ENCODE measurements at places on chromosomes 5 and 9.

DNA sequence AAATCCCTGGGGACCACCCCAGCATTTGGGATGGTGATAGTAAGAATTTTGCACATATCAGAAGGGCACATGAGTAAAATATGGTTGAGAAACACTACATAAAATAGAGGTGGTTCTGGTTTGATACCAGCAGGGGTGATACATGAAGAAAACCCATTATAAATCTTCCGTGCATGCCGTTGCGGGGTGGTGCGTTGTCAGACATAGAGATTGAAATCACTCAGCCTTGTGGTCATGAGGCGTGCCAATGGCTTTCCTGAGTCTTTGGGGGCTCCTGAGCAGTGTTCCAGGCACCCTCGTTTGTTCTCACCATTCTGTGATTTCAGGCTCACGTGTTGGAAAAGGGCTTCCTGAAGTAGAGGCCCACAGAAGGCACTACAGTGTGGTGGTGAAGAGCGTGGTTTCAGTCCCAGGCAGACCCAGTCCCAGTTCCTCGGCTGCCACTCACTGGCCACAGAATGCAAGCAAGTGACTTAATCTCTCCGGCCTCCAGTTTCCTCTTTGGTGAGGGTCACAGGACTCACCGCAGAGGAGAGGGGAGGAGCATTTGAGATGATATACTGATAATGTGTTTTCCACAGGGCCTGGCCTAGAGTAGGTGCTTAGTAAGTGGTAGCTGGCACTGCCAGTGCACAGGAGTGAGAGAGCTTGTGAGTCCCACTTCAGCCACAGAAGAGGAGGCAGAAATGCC is 20.5 kb upstream of the GLRX start:
- peak; percentile 55 for DNase-seq

DNA sequence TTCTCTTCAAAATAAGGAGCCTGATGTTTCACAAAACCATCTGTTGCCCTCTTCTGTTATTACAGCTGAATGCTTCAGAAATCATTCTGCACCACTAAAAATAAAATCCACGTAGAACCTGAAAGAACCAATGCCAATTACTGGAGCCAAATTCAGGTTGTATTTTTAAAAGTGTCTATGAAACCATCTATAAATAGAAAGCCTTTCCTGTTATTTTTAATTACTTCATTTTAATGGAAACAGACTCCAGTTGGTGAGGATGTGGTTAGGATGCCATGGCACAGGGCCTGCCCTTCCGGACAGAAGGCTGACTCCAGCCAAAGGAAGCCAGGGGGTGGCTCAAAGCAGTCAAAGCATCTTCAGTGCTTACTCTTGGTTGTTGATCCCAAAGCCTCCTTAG is 119.8 kb downstream of the TENT4A start:
- no peak for DNase-seq

DNA sequence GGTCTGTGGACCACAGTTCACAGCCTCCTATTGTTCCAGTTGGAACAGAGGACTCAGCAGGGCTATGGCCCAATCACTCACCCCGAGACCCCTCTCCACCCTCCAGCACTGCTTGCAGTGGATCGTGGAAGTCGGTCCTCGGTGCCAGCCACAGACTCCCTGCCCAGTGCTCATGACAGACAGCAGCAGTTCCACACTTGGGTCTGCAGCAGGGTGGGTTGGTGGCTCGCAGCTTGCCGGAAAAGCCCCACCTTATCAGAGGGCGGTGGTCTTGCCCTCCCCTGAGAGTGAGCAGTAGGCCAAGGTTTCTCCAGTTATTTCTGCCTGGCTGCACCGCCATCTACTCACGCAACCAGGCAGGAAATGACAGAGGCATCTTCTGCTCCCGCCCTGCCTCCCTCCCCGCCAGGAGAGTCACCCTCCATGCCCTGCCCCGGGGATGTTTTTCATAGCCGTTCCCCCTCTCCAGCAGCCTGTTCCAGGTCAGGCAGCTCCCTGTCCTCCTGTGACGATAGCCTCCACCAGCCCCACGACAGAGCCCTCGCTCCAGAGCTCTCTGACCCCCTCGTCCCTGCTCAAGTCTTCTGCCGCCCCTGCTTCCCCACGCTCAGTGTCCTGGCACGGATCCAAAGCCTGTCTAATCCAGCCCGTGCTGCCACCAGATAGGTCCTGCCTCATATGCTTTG is 34.5 kb downstream of the UNC5A start:
- DNase-seq, result no peak

GRCh38 chr9:4717815-4718214 is 23.2 kb downstream of the AK3 start:
- no peak for DNase-seq

GRCh38 chr5:93571114-93571949 is 9.7 kb downstream of the NR2F1-AS1 start:
- no peak for DNase-seq

- no peak for DNase-seq
Observed at GRCh38 chr5:83029-83428, 8.9 kb upstream of the PLEKHG4B start.

DNA sequence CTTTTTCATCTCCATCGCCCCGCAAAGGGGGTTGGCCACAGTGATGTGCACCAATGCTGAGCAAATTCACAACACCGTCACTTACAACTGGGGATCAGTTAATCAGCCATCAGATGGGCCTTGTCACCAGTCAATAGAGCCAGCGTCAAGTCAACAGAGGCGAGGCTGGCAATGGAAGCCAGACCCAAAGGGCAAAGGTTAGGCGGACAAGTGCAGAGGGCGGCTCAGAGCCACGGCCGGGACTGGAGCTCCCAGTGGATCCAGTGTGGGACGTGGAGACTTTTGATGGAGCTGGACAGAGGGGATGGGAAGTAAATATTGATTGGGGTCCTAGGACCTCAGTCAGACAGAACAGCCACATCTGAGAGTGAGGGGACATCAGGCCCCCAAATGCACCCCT is 45.7 kb downstream of the DUSP1 start:
- DNase-seq, result no peak

DNA sequence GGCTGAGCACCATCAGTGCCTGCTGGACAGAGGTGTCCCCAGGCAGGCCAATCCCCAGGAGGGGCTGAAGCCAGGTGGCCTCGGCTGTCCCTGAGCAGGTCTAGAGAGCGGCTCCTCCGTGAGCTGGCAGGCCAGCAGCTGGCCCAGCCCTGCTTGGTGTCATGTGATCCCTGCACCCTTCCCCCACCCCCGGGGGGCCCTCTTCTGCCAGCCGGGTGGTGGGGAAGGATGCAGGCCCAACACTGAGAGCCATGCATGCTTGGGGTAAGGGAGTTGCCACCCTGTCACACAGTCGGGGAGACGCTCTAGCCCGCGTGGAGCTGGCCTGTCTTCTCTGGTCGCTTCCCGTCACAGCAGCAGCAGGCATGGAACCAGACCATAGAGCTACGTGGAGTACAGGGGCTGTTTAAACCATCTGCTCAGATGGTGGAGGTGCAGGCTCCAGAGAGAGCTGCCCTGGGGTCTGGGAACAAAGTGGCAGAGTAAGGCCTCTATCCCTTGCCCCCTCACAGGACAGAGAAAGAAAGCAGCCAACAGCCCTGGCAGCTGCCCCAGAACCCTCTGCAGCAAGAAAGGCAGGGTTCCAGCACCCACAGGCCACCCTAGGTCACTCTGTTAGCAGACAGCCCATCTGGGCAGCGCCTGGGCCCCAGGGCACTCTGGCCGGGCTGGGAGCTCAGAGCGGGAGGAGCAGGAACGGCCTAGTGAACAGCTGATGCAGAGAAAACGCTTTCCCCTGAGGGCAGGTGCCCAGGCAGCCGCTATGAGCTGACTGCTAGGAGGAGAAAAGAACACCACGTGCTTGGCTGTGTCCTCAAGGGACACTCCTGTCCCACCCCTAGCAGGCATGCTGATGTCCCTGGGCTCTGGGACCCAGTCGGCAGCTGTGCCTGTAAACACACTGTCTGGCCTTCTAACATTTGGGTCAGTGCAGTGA is 6.8 kb downstream of the RALGDS start:
- no peak for DNase-seq

DNA sequence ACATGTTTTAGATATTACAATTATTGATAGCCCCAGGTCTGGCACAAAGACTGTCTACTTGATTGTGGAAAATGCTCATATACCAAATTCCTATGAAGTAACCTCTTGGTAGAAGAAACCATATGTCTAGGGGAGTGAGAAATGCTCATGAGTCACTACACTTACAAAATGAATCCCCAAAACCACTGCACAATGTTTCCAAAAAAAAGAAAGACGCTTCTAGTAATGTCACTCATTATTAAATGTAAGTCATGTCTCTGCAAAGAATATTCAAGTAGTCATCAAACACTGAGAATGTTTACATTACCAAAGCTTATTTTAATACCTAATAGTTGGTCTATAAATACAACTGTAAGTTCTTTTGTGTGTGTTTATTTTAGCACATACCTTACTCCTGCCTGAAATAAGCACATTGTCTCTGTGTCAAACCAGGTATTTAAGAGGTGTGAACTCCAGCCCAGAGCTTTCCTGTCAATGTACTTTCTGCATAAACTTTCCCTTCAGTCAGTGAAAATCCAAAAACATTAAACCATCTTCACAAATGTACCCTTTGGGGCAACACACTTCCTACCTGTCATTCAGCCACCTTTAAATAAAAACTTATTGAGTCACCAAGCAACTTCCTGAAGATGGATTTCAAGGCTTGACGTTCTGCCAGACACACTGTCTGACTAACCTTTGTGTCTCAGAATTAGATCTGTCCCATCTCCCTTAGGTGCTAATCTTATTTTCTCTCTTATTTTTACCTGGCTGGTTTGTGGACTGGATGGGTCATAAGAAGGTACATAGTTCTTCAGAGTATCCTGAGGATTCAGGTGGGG is 194.0 kb downstream of the NFIB start:
- no peak for DNase-seq

DNA sequence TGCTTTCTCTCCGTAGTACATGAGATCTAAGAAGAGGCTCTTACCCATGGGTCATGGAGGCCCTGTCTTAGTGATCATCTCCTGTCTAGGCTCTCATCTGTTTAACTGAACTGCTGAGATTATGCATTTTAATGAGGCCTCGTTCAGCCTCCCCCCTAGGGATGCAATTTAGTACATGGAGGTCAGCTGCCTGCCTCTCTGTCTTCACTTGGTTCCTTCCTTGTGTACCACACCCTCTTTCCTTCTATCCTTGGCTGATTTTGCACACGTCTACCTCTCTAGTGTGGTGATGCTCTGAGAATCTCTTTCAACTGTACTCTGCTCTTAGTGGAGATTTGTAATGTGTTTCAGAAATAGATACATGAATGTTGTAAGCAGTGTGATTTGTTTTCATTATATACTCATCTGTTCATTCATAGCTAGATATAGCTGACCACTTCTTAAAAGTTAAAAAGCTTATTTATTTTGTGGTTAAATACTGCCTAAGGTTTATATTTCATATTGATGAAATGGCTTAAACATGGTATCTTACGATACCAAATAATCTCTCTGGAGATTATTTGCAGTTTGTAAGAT is 3.5 kb upstream of the ACTBL2 start:
- no peak for DNase-seq

GRCh38 chr9:84271531-84271900 is 69.0 kb downstream of the SLC28A3 start:
- peak; percentile 44 for DNase-seq

DNA sequence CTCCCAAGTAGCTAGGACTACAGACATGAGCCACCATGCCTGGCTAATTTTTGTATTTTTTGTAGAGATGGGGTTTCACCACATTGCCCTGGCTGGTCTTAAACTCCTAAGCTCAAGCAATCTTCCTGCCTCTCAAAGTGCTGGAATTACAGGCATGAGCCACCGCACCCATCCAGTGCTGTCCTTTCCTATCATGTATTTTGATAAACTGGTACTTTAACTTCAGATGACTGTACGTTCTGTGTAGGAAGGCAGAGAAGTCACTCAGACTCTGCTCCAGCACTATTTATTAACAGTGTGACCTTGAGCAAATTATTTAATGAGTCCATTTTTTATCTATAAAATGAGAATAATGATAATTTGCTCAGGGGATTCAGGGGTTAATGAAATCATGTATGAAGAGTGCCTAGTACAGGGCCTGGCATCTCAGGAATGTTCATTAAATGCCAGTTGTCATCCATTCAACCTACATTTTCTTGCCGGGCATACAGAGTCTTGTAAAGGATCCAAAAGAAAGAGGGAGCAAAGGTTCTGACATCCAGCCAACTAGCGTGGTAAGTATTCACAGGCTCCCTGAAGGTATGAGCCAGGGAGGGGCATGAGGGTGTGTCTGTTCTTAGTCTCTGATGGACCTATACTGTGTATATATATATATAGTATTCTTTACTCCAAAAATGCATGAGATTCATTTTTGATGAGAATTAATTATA is 201.9 kb downstream of the PBX3 start:
- DNase-seq, result no peak

GRCh38 chr9:33988219-33988890 is 60.3 kb downstream of the UBAP2 start:
- DNase-seq, result peak; percentile 23

- DNase-seq, result no peak
Observed at GRCh38 chr5:133524666-133525065, 87.7 kb downstream of the FSTL4 start.

GRCh38 chr9:80285326-80285725 is 713.6 kb downstream of the TLE4 start:
- no peak for DNase-seq

- no peak for DNase-seq
Observed at GRCh38 chr5:9483779-9484178, 62.1 kb downstream of the SEMA5A start.

- no peak for DNase-seq
Observed at GRCh38 chr5:17232405-17232804, 15.0 kb downstream of the BASP1 start.

- no peak for DNase-seq
Observed at GRCh38 chr5:74360535-74361210, 279.9 kb downstream of the ENC1 start.

- no peak for DNase-seq
Observed at GRCh38 chr5:72130351-72130761, 23.1 kb downstream of the MAP1B start.

DNA sequence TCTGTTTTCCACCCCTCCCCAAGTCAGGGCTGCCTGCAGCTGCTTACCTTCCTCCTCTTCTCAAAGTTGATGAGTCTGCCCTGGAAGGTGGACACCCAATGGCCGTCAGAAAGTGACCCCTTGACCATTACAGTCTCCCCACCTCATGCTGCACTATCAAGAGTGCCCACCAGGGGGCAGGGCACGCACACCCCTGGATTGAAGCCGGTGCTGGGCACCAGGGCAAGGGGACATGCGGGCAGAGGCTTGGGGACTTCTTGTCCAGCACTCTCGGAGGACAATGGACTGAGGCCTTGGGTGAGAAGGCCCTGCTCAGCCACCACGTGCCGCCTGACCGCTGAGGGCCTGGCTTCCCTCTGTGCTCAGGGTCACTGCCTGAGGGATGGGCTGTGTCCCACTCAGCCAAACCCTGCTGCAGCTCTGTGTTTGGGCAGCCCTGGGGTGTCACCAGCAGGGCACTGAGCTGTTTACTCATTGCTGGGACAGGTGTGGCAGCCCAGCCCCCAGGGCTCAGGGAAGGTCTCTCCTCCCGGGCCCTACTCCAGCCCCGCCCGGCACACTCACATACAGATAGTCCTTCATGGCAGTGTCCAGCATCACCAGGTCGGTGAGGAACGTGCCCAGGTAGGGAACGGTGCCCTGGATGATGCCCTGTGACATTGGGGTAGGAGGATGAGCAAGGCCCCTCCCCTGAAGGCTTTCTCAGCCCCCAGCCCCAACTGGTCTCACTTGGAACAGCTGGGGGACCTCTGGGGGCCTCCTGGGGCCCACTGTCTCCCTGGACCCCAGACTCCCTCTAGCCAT is 17.7 kb downstream of the RALGDS start:
- peak; percentile 42 for DNase-seq

- no peak for DNase-seq
Observed at GRCh38 chr5:79456890-79457583, 56.9 kb downstream of the HOMER1 start.
